Tibial nerve (tissue), 4 donors: ENCODE measurements at places on chromosomes 12 and 14. TPM values are rescaled to one million over a fixed set of nuclear protein-coding genes. Genes with fewer than 3 reads are reported as not detected.
A peak's percentile ranks its signal among the peaks of the same experiment; 100 is the strongest.

DNA sequence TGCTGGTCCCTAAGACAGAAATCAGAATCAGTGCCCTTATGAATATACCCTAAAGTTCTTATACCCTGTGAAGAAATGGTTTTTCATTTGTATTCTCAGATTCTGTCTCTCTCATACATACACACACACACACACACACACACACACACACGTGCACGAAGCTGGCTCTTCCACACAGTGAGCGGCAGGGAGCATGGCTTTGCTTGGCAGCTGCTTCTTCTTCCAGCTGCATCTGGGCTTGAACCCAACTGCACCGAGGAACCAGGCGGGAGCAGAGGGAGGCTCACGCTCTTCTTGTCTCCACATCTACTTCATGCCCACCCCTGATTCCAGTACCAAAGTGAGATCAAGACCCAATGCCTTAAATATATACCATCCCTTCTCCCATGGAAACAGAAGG, 19.4 kb downstream of the GRIN2B start:
- no peak for DNase-seq

Gene KRT7
- total RNA-seq, result 2.5 TPM

DNA sequence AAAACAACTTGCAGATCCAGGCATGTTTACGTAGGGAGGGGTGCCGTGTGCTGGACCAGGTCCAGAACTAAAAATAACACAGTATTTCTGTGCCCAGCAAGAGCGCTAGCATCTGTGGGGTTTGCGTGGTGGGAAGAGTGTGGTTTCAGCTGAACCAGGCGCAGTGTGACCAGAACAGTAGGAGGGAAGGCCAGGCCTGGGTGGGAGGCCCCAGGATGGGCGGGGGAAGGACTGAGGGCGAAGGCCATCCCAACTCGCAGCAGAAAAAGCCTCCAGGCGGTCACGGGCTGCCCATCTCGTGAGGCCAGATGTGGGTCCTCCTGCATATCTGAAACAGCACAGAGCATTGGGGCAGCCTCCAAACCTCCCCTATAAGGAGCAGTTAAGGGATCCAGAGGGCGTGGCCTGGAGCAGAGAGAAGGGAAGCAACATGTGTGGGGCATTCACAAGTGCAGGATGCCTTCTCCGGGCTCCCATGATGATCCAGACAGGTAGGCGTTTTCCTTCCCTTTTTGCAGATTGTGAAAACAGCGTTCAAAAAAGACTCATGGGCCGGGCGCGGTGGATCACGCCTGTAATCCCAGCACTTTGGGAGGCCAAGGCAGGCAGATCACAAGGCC, 17.8 kb upstream of the CD9 start:
- peak; percentile 35 for DNase-seq

Gene TROAP
- total RNA-seq, result 0.30 TPM

DNA sequence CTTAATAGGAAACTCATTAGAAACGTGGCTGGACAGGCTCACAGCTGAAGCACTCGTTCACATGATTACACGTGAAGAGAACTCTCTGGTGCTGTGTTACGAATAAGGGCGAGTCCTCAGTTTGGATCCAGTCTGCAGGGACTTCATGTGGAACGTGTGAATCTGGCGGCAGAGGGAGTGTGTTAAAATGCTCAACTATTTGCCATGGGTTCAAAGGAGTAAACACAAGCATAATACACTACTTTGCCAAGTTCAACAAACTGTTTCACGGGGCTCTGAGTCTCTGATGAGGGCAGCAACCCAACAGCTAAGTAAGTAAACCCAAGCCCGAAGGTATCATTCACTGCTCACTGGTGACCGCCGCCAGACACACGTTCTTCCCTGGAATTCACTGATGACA, 42.4 kb downstream of the NUAK1 start:
- peak; percentile 82 for DNase-seq

GRCh38 chr12:117513353-117513752, 151.9 kb upstream of the NOS1 start:
- DNase-seq, result no peak

- no peak for DNase-seq
These were observed 62.3 kb downstream of the PDE6H start for GRCh38 chr12:15035185-15035584.
